ENCODE measurements at places on chromosomes 1 and 21. TPM values are rescaled to one million over a fixed set of nuclear protein-coding genes. Genes with fewer than 3 reads are reported as not detected.

SLC25A34 gene
- 0.59 TPM for total RNA-seq

INAVA gene
- 5.7 TPM for total RNA-seq

SELL gene
- 5.1 TPM for total RNA-seq

TMPRSS15 gene
- 0.61 TPM for total RNA-seq

PODN gene
- 10.7 TPM for total RNA-seq

ODR4 gene
- total RNA-seq: 35.7 TPM

AGPAT3 gene
- 35.5 TPM for total RNA-seq

All from spinal cord (tissue), 10 donors.